ENCODE measurements at places on chromosomes 1 and 21.

DNA sequence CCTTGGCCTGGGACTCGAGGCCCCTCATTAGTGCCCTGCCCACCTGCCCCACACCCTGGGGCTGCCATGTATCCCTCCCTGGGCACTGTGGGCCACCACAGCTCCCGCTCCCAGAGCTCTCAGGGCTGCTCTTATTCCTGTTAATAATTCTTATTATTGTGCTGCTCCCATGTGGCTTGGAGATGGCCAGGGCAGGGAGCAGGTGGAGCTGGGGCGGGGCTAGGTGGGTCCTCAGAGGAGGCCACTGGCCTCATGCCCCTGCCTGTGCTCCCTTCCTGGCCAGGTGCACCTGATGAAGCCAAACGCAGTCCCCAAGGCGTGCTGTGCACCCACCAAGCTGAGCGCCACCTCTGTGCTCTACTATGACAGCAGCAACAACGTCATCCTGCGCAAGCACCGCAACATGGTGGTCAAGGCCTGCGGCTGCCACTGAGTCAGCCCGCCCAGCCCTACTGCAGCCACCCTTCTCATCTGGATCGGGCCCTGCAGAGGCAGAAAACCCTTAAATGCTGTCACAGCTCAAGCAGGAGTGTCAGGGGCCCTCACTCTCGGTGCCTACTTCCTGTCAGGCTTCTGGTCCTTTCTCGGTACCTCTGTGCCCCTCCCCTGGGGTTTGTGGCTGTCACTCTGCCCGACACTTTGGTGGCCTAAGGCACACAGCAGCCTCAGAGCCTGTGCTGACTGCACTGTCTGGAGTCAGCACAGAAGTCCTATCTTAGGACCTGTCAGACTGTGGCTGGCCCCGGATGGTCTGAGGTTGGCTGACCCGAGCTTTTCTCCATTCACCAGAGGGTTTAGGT, 34.1 kb downstream of the BMP8A start:
- DNase-seq: no peak

DNA sequence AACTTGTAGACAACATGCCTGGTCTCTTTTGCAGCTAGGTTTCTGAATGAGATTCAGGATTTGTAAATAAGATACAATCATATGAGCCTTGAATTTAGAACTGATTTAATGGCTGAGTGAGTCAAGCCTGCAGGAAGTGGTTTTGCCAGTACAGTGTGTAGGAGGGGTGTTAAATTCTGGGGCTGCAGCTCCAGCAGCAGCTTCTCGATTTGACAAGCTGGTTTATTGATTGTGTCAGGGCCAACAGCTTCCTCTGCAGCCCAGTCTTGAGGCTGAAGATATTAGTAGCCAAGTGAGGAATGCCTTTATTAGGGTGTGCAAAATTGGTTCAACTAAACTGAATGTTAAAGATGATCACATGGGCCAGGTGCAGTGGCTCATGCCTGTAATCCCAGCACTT, 11.5 kb upstream of the PLA2G5 start:
- peak; percentile 81 for DNase-seq

- DNase-seq: no peak
Measured at GRCh38 chr1:228810878-228811711, 75.8 kb downstream of the RHOU start.

DNA sequence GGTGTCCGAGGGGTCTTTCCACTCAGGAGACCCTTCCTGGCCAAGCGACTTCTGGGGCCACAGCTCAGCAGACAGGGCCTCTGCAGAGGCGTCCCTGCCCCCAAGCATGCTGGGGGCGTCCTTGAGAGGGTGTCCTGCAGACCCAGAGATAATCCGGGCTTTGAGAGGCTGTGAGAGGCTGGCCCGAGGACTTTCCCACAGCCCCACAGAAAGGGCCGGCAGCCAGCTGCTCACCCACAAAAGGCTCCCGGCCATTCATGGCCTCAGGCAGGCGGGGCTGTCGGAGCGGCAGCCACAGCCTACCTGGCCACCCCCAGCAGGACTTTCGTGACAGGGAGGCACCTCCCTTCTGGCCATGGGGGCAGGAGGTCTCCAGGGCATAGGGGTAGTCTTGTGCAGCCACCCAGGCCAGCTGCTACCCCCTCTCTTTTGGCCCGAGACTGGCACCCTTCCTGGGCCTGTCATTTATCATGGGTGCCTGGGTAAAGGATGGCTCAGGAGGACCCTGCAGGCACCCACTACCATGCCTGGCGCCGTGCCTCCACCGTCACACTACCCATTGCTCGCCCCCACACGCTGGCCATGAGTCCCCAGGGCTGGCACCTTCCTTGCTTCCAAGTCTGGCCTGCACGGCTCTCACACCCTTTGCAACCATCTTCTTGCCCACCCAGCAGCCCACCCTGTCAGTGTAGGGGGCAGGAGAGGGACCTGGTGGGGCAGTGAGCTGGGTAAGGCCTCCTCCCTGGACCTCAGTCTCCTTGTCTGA, 11.1 kb upstream of the TNFRSF14 start:
- DNase-seq: no peak

DNA sequence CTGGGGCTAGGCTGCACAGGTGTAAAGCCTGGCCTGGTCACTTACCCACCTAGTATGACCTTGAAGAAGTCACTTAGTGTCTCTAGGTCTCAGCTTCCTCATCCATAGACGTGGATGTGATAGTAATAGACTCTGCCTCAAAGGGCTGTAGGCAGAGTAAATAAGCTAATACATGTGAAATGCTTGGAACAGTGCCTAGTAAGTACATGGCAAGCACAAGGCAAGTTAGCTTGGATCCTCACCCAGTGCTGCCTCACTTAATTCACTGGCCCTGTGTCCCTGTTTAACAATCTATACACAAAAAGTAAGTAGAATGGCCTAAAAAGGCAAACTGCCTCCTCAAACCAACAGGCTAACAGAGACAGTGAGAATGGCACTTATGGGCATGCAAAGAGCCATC, 167.8 kb downstream of the PIGK start:
- no peak for DNase-seq

- peak; percentile 39 for DNase-seq
Measured at GRCh38 chr1:238488401-238488800, 597.7 kb upstream of the ZP4 start.

GRCh38 chr21:39051588-39051949, 131.7 kb downstream of the PSMG1 start:
- peak; percentile 89 for DNase-seq

GRCh38 chr1:22488319-22488718, 36.7 kb downstream of the ZBTB40 start:
- DNase-seq: no peak

DNA sequence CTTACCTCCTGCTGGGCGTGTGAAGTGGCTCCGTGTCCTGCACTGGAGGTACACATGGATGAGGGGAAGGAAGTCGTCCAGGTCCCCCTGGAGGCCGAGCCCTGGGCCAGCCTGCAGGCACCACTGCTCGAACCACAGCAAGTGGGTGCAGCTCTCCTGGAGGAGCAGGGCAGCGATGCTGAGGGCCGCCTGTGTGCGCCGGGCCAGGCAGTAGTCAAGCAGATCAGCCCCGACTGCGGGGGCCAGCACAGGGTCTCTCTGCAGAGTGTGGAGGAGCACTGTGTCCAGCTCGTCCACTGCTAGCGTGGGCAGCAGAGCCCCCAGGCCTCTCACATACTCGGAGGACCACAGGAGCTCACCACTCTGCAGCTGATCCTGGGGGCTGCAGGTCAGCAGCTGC, 45.9 kb downstream of the URB1 start:
- no peak for DNase-seq

DNA sequence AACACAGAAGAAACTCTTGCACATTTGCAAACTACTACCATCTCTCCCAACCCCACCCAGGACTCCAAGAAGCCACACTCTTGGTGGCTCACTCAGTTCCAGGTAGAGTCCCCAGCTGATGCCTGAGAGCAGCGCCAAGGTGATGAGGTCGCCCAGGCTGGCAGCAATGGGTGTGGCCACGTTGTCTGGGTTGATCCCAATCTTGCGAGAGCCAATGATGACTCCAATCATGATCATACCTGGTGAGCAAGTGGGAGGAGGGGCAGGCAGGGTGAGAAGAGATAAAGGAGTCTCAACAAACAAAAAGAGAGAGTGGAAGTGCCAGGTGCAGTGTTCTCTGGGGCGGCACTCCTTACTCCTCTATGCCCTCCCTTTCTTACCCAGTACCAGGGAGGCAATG, 14.4 kb downstream of the SLC41A1 start:
- no peak for DNase-seq

DNA sequence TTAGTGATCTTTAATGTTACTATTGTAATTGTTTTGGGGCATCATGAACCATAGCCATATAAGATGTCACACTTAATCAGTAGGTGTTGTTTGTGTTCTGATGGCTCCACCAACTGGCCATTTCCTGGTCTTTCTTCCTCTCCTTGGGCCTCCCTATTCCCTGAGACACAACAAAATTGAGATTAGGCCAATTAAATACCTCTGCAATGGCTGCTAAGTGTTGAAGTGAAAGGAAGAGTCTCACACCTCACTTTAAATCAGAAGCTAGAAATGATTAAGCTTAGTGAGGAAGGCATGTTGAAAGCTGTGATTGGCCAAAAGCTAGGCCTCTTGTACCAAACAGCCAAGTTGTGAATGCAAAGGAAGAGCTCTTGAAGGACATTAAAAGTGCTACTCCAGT, 30.7 kb downstream of the PPP2R5A start:
- peak; percentile 19 for DNase-seq

GRCh38 chr1:46131712-46132528, 509 bp downstream of the PIK3R3 start:
- DNase-seq: peak; percentile 37

GRCh38 chr1:17594690-17595601, 55.4 kb downstream of the ARHGEF10L start:
- DNase-seq: no peak

GRCh38 chr1:209030454-209031167, 552.9 kb upstream of the CAMK1G start:
- no peak for DNase-seq

GRCh38 chr1:44723496-44724295, 7.3 kb downstream of the RNU5D-1 start:
- no peak for DNase-seq

- no peak for DNase-seq
Measured at GRCh38 chr1:8165595-8166360, 139.7 kb upstream of the ERRFI1 start.

- no peak for DNase-seq
Measured at GRCh38 chr21:14991957-14992356, 72.8 kb downstream of the NRIP1 start.

- DNase-seq: no peak
Measured at GRCh38 chr1:98405581-98406074, 255.9 kb upstream of the SNX7 start.

DNA sequence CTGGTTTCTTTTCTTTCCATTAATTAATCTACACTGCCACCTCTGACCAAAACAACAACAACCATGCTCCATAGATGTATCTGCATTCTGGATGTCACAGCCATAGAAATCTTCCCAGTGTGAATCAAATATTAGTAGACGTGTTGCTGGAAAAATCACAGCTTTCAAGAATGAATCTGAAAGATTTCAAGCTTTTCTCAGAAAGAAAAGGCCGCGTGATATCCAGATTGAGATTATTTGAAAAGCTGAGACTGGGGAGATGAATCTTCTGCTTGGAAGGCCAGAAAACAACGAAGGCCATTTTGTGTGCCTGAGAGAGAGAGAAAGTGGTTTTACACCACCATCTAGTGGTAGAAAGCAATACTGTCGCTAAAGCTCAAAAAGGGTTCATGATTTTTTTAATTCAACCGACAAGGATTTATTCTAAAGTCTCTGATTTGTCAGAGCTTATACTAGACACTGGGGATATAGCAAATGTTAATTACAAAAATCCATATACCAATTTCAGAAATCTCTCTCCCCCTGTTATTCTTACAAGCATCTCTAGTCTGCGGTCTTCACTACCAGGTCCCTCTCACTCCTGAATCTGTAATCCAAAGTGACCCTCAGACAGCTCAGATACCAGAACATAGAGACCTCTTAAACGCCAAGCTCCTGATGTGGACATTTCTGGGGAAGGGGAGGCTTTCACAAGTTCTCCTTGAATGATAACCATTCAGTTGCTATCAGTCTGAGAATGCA, 87.5 kb upstream of the SGIP1 start:
- peak; percentile 76 for DNase-seq

- DNase-seq: no peak
Measured at GRCh38 chr1:211371406-211372105, 44.9 kb downstream of the TRAF5 start.

GRCh38 chr1:46053734-46054133, 78.7 kb downstream of the PIK3R3 start:
- no peak for DNase-seq

- DNase-seq: no peak
Measured at GRCh38 chr1:224736619-224737352, 120.7 kb downstream of the CNIH3 start.

DNA sequence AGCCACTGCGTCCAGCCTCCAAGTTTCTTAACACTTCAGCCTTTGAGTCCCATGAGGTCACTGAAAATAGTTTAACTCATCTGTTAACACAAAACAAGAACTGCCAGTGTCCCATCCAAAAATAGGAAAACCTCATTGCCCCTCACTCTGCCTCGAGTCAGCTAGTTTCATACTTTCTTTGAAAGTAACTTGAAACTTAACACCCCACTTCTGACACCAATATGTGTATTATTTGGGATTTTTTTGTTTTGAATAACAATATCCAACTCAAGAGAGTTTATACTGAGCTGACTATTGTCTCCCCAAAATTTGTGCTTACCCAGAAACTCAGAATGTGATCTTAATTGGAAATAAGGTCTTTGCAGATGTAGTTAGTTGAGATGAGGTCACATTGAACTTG, 16.9 kb upstream of the PIK3CD start:
- DNase-seq: no peak

- DNase-seq: no peak
Measured at GRCh38 chr1:58883888-58884482, 100.1 kb upstream of the JUN start.

- DNase-seq: no peak
Measured at GRCh38 chr1:218642033-218642948, 297.2 kb downstream of the TGFB2 start.

DNA sequence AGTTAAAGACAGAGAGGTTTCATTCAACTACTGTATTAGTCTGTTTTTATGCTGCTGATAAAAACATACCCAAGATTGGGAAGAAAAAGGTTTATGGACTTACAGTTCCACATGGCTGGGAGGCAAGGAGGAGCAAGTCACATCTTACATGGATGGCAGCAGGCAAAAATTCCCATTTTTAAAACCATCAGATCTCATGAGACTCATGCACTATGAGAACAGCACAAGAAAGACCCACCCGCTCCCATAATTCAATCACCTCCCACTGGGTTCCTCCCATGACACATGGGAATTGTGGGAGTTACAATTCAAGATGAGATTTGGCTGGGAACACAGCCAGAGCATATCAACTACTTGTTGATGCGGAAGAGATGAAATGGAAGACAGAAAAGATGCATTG, 9.2 kb downstream of the GPR161 start:
- no peak for DNase-seq

DNA sequence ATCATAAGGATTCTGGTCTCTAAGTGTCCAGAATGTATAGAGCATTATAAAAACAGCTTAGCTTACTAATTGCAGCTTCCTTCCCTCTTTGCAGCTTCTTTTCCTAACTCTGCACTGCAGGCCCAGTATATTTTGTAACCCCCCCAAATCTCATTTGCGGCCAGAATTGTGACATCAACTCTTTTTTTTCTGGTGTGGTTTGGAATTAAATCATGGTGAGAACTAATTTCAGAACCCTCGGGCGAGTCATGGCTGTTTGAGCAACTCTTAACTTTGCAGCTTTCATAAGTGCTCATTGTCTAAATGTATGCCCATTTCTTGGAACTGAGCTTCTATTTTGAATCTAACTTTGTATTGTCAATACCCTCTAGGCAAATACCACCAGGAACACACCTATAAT, 187.4 kb downstream of the CYYR1 start:
- DNase-seq: peak; percentile 39

- no peak for DNase-seq
Measured at GRCh38 chr1:94143809-94144176, 22.8 kb upstream of the ABCA4 start.
